DND-41 (cell line): ENCODE measurements at places on chromosomes 16 and 17.

GRCh38 chr17:807523-808294 lies 25.6 kb downstream of the MRM3 start:
- H3K27ac ChIP-seq, result no peak overlapping the region
- H3K27me3 ChIP-seq, result no peaks in the 10 kb centered on the region
- no peak overlapping the region for H3K4me3 ChIP-seq
- no peaks in the 10 kb centered on the region for H3K4me1 ChIP-seq
- DNase-seq, result no peak

GRCh38 chr16:85783441-85783840 lies 15.9 kb downstream of the EMC8 start:
- no peak overlapping the region for H3K4me3 ChIP-seq
- peaks cover 89% of the 10 kb centered on the region for H3K36me3 ChIP-seq
- no peak overlapping the region for H3K27ac ChIP-seq
- DNase-seq, result no peak
- H3K27me3 ChIP-seq, result no peaks in the 10 kb centered on the region

- no peaks in the 10 kb centered on the region for H3K27me3 ChIP-seq
- peak overlapping the region; percentile 93 for H3K27ac ChIP-seq
- no peak for DNase-seq
- peaks cover 44% of the 10 kb centered on the region for H3K36me3 ChIP-seq
Observed at GRCh38 chr17:80772906-80773242, 218.8 kb upstream of the CHMP6 start.

GRCh38 chr17:1498233-1498632 lies 5.7 kb upstream of the MYO1C start:
- no peak for DNase-seq
- no peak overlapping the region for H3K27ac ChIP-seq
- H3K36me3 ChIP-seq, result peaks cover 36% of the 10 kb centered on the region
- H3K4me1 ChIP-seq, result no peaks in the 10 kb centered on the region

DNA sequence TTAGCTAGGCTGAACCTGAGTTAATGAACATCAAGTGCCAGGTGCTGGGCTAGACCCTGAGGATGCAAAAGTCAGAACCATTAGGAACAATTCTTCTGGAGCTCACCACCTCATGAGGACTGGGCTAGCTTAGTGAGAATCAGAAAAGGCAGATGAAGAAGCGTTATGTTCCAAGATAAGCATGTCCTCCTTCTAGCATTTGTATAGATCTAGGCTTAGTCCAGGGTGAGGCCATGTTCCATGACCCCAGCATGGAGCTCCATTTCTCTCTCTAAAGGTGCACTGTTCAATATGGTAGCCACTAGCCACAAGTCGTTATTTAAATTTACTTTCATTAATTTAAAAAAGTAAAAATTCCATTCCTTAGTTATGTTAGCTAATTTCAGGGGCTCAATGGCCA lies 365.3 kb upstream of the CCL2 start:
- no peaks in the 10 kb centered on the region for H3K36me3 ChIP-seq
- H3K27ac ChIP-seq, result no peak overlapping the region
- no peaks in the 10 kb centered on the region for H3K4me1 ChIP-seq
- H3K27me3 ChIP-seq, result peaks cover 8% of the 10 kb centered on the region

DNA sequence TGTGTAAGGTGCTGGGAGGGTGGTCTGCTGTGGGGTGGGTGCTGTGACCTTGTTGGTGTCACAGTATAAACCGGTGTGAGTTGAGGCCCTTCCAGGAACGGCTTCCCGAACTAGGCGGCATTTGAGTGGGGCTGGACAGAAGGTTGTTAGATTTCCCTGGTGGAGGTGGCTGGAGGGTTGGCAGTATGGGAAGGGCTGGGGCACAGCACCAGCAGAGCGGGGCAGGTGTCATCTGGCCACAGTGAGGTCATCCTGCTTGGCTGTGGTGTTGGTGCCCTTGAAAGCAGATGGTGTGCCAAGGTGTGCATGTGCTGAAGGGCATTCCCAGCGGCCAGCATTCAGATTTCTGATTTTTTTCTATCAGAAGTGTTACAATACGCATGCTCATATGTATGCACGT lies 28.1 kb downstream of the BANP start:
- H3K4me3 ChIP-seq, result no peak overlapping the region
- no peak for DNase-seq
- H3K4me1 ChIP-seq, result no peaks in the 10 kb centered on the region
- no peak overlapping the region for H3K27ac ChIP-seq

GRCh38 chr16:12673466-12673865 lies 130.2 kb downstream of the CPPED1 start:
- H3K4me1 ChIP-seq, result peaks cover 11% of the 10 kb centered on the region
- no peak for DNase-seq
- no peaks in the 10 kb centered on the region for H3K36me3 ChIP-seq
- H3K4me3 ChIP-seq, result no peak overlapping the region
- H3K27ac ChIP-seq, result no peak overlapping the region
- H3K27me3 ChIP-seq, result no peaks in the 10 kb centered on the region

DNA sequence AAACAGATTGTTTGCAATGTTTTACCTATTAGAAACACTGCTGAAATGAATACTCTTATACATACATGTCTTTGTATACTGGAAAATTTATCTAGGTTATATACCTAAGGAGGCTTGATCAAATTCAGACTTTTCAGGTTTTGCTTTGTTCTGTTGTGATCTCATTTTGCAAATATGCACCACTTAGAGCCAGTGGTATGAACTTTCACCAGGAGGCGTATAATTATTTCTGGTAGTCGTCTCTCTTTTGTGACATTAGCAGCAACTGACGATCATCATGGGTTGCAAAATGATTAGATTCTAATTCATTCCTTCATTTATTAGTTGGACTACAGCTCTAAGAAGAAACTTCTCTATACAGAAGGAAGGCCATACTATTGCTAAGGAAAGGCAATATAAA lies 26.9 kb downstream of the AP1G1 start:
- DNase-seq, result no peak
- H3K27me3 ChIP-seq, result no peaks in the 10 kb centered on the region
- H3K4me3 ChIP-seq, result no peak overlapping the region
- no peaks in the 10 kb centered on the region for H3K4me1 ChIP-seq
